ENCODE measurements at places on chromosomes 4 and X.

- DNase-seq, result no peak
Measured at GRCh38 chrX:38262715-38263620, 42.3 kb upstream of the SRPX start.

DNA sequence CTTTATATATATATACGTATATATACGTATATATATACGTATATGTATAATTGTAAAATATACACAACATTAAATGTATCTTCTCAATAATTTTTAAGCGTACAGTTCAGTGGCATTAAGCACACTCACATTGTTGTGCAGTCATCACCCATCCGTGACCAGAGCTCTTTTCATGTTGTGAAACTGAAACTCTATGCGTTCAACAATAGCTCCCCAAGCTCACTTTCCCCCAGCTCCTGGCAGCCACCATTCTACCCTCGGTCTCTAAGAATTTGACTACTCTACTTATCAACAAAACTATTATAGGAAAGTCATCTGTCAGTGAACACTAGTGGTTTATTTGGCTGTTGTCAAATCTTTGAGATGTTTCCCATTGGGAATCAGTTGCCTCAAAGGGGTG lies 621.8 kb upstream of the GALNT7 start:
- no peak for DNase-seq

DNA sequence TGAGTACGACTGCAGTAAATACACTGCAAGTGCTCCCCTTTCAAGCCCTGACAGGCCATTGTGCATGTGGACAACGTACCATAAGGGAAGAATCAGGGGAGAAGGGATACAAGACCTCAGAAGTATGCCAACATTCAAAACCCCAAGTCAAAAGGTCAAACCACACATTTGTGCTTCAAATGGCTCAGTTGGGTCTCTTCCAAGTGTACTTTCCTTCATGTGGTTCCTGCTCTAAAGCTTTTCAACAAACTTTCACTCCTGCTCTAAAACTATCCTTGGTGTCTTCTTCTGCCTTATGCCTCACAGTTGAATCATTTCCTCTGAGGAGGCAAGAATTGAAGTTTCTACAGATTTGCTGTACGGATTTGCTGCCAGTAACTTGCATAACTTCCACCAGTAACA lies 305.7 kb upstream of the SLIT2 start:
- DNase-seq, result no peak

DNA sequence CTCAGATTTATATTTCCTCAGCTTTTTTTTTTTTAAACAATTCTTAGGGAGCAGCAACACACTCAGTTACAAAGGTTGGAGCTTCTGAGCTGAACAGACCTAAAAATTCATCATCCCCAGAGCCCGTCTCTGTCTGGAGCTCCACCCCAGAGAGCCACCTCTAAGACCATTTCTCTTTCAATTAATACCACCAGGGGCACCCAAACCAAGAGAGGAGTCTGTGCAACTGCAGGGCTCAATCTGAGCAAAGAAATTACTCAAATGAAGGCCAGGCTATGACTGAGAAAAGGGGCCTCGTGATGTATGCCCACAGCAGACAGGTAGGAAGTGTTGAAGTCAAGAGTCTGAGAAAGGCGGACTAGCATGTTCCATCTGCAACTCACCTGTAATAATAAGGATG lies 95.5 kb downstream of the C4orf51 start:
- no peak for DNase-seq

DNA sequence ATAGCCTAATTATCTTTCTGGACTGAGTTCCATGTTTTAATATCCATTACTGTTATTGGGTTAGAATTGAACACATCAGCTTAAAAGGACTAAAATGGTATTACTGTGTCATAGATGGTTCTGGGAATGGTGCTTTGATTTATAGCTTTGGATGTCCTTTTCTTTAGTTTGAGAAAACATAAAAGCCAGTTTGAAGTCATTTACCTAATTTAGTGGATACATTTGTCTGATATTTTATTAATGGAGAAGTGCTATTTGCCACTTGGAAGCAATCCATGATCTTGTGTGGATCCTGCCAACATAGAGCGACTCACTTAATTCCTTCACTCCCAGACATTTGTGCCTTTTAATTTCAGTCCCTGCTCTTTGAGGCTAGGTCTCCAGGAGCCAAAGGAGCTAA lies 212.4 kb upstream of the PACRGL start:
- no peak for DNase-seq

- peak; percentile 23 for DNase-seq
Measured at GRCh38 chr4:55386073-55386472, 9.7 kb upstream of the TMEM165 start.

DNA sequence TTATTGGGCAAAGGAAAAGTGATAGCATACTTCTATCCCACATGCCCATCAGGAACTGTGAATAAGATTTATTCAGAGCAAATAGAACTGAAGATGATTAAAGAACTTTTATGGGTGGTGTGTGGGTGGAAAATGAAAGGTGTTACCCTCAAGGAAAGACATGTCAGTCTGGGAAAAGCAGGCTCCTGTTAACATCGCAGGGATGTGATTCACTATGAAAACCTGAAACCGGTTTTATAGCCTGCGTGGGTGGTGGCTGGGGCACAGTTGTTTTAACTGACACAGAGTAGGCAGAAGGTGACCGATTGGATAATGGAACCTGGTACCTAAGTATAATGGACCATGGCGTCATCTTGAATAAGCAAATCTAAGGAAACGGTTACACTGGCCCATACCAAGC lies 61.3 kb upstream of the CASK start:
- DNase-seq, result no peak

GRCh38 chrX:31590581-31591114 lies 518.8 kb upstream of the FTHL17 start:
- no peak for DNase-seq

DNA sequence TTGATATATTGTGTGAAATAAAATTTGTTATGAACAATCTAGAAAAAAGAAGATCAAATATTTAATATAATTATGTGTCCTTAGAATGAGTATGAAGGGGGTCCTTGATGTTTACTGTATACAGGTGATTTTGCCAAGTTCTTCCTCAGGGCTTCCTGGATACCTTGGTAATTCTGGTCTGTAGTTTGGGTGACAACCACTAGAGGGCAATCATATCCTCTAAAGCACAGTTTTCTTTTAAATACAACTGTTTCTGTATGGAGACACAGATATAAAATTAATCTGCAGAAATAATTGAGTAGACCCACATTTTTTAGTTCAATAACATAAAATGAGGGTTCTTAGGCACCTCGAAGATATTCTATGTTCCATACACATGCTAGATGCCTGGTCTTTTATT lies 157.7 kb downstream of the SPANXN1 start:
- no peak for DNase-seq

- no peak for DNase-seq
Measured at GRCh38 chr4:47187608-47188007, 156.2 kb downstream of the GABRB1 start.

GRCh38 chr4:8013976-8014726 lies 74.5 kb upstream of the AFAP1 start:
- DNase-seq, result no peak

- no peak for DNase-seq
Measured at GRCh38 chr4:40190465-40190864, 6.4 kb upstream of the RHOH start.

DNA sequence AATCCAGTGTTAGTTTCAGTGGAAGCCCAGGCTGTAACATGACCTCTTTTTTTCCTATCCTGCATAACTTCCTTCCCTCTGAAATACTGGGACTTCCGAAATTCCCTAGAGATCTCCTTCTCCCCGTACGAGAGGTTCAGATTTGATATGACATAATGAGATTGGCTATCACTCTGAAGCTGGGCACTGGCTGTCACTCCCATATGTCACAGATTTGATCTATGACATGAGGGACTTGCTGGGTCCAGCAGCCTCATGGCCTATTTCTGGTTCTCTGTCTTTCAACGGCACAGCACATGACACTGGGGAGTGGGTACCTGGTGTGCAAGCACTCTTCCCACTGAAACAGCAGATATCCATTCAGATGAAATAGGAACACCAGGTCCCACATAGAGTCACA lies 36.7 kb downstream of the PF4 start:
- no peak for DNase-seq

DNA sequence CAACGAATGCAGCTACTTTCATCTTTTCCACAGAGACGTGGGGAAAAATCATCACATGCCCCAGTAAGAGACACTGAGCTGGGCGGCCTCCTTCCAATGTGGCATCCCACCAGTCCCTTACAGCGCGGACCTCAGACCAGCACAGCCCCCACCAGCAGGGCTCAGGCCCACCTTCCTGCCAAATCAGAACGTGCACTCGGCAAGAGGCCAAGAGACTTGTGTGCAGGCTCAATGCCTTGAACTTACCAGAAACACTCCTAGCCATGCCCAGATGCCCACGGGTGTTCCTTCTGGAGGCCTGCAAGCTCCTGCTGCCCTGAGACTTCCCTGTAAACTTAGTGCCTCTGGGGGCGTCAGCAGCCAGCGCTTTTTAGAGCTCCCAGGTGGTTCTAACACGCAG lies 31.2 kb downstream of the WDR1 start:
- DNase-seq, result peak; percentile 11

DNA sequence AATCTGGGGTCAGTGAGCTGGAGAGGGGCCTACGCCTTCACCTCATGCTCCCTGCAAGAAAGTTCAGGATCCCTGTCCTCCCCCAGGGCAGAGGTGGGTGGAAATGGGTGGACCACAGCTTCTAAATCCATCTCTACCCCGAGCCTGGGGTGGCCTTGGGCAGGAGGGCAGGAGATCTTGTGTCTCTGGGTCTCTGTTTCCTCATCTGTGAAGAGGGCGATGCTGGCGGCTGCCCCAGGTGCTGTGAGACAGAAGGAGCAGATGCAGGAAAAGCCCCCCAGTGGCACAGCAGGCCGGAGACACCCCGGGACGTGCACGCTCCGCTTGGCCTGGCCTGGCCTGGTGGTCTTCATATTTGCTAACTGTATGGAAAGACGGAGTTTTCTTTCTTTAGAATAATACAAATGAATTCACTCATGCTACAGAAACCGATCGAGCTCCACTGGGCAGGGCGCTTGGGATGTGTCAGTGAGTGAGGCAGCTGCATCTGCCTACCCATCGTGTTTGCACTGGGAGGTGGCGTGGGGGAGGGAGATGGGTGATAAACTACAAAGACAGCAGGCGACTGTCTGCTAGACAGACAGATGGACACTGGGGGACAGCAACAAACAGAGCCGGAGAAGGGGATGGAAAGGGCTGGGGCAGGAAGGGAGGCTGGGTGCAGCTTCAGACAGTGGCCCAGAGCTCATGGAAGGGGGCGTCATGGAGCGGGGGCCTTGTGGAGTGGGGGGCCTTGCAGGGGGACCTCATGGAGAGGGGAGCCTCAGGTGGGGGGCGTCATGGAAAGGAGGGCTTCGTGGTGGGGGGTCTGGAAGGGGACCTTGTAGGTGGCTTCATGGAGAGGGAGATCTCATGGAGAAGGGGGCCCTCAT lies 136.2 kb downstream of the CPZ start:
- DNase-seq, result peak; percentile 10

DNA sequence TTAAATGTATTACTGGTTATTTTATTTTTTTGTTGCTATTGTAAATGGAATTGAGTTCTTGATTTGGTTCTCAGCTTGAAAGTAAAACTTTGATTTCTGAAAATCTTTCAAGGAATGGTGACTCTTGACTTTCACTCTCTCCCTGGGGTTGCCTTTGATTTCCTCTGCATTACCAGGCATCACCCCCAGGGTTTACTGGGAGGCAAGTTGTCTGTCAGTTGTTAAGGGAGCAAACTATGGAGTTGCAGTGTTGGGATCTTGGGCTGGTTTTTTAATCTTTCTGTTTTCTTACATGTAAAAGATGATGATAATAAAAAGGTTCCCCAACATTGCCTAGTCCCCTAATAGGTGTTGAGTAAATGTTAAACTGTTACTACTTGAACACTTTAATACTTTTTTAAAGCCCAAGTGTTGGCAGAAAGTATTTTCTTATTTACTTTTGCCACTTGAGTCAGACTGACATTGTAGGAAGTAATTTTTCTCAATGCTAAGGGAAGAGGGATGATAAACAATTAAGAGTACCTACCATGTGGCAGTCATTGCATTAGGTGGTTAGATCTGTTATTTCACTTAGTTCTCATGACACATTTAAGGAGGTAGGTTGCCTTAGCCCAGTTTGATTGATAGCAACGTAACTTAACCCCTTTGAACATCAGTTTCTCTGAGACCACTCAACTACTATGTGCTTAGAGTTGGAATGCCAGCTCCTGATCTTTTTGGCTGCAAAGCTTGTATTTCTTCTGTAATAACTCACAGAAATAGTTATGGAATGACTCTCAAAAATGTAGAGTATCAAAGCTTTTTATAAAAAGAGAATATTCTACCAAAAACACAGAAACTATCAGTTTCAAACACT lies 67.1 kb downstream of the DCLK2 start:
- DNase-seq, result no peak

- DNase-seq, result no peak
Measured at GRCh38 chr4:85737254-85737653, 262.3 kb downstream of the ARHGAP24 start.

GRCh38 chr4:152364883-152365282 lies 171.0 kb downstream of the FBXW7 start:
- no peak for DNase-seq

DNA sequence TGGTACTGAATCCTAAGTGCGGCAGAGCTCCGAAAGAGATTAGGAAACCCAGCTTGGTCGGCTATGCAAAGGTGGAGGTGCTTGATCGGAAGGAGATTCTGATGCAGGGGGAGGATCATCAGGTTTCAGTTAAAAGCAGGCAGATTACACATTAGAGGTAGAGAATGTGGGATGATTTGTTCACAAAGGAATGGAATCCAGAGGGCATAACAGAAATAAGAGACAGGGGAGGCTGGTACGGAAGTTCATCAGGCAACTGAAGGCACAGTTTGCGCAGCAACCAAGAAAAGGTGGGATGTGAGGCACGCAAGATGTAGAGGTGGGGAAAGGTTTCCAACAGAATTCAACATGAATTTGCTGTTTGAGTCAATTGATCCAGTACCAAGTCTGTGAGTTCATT lies 424 bp upstream of the ZNF330 start:
- DNase-seq, result no peak

GRCh38 chrX:12076046-12076445 lies 62.2 kb upstream of the FRMPD4 start:
- DNase-seq, result no peak

GRCh38 chr4:150849016-150849415 lies 166.1 kb downstream of the LRBA start:
- no peak for DNase-seq

DNA sequence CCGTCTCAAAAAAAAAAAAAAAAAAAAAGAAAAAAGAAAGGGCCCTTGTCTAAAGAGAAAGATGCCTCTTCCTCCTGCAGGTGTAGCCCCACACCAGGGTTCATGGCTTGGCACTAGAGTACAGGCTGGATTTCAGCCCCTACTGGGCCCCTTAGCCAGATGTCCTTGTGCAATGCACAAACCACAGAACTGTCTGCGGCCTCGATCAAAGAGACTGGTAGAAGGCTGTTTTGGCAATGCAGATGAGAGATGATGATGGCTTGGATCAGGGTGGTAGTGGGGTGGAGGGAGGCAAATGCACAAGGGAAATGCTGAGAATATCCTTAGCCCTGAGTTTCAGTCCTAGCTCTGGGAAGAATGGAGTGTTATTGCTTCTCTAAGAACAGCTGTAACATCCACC lies 26.5 kb upstream of the TSR2 start:
- DNase-seq, result no peak

GRCh38 chr4:56817840-56818491 lies 3.5 kb downstream of the SPINK2 start:
- DNase-seq, result peak; percentile 38

GRCh38 chrX:129523079-129523911 lies at the start of gene SMARCA1:
TSS of gene SMARCA1 (minus strand) at chrX:129523490. CDS start at chrX:129523370, 120 bp downstream.
- DNase-seq, result no peak

Data from activated naive CD4-positive, alpha-beta T cell treated with anti-CD3 and anti-CD28 coated beads, Interleukin-2, amount 10 ng/mL, durations not matched to agents 7 days and 5 days (primary cell).